Pons (tissue), 1 donor: ENCODE measurements at places on chromosomes 3 and 15.

GRCh38 chr3:16307832-16308531, 43.0 kb downstream of the OXNAD1 start:
- no peak for DNase-seq

- no peak for DNase-seq
Measured at GRCh38 chr3:46893763-46894162, 16.2 kb downstream of the PTH1R start.

GRCh38 chr3:98021830-98022560, 13.1 kb downstream of the GABRR3 start:
- DNase-seq, result no peak

- DNase-seq, result no peak
Measured at GRCh38 chr15:51181905-51182304, 87.2 kb upstream of the TNFAIP8L3 start.

GRCh38 chr3:147675761-147676160, 266.6 kb downstream of the ZIC1 start:
- DNase-seq, result no peak

- no peak for DNase-seq
Measured at GRCh38 chr3:154193000-154193615, 71.9 kb downstream of the ARHGEF26 start.

DNA sequence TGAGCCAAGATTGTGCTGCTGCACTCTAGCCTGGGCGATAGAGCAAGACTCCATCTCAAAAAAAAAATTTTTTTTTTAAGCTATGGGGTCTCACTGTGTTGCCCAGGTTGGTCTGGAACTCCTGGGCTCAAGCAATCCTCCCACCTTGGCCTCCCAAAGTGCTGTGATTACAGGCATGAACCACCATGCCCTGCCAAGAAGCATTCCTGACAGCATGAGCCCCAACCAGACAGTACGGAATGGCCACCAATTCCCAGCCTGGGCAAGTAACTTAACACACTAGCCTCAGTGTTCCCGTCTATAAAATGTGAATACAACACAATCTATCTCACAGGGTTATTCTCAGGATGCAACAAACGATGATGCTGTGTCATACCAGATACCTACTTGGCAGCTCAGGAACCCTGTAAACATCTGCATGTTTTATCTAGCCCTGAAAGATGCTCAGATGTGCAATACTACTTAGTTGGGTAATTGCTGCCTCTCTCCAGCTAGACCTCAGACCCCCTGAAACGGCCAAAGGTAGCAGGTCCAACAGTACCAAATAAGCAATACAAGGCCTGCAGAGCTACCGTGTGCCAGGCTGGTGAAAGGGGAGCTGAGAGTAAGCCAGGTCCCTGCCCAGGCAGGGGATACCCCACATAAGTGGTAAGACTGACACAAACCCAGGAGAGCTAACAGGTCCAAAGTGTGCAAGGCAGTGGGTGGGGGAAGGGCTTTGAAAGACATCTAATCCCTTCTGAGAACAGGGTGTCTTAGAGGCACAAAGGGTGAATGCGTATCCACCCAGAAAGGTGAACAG, 1.9 kb downstream of the TKT start:
- DNase-seq, result no peak

GRCh38 chr15:88834211-88834812, 31.1 kb downstream of the ACAN start:
- peak; percentile 42 for DNase-seq

GRCh38 chr3:131699001-131699400, 196.2 kb upstream of the MRPL3 start:
- no peak for DNase-seq

DNA sequence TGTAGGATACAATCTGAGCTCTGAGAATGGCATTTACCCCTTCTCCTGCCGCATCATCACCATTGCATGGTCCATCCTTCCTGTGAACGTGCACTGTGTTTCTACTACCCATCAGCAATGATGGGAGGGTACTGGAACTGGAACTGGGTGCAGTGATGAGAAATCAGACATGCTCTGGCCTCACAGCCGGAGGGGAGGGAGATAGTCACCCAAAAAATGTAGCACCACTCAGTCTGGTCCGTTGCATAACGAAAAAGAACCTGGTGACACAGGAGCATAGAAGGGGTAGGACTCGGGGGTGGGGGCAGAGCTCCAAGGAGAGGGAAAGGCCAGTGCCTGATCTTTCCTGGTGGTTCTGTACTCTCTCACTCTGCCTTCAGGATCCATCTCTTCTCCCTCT, 205.0 kb downstream of the RPLP1 start:
- no peak for DNase-seq

- no peak for DNase-seq
Measured at GRCh38 chr15:81157195-81157938, 23.3 kb downstream of the CFAP161 start.

GRCh38 chr15:88630798-88631463, 7.9 kb upstream of the ISG20 start:
- DNase-seq, result no peak

DNA sequence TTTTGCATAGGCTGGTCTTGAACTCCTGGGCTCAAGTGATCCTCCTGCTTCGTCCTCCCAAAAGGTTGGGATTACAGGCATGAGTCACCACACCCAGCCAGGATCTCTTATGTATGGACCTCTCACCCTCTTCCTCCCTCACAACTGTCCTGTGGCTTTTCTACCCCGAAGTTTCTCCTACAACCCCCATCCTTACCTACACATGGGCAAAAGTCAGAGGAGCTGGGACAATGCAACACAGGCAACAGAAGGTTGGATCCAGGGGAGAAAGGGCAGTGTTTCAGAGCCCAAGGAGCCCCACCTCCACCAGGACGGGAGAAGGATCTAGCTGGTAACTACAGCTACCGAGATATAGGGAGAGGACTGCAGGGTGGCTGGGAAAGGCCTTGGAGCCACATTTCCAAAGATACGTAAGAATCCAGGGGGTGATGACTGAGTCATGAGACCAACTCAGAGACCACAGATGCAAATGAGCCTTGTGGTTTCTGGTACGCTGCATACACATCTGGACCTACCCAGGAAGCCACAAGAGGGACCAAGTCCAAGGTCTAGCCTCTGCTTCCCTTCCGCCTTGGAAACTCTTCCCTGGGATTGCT, 13.6 kb downstream of the IGDCC4 start:
- no peak for DNase-seq

- no peak for DNase-seq
Measured at GRCh38 chr3:127711896-127712295, 39.1 kb downstream of the ABTB1 start.

- no peak for DNase-seq
Measured at GRCh38 chr3:2851835-2852234, 258.3 kb downstream of the IL5RA start.

DNA sequence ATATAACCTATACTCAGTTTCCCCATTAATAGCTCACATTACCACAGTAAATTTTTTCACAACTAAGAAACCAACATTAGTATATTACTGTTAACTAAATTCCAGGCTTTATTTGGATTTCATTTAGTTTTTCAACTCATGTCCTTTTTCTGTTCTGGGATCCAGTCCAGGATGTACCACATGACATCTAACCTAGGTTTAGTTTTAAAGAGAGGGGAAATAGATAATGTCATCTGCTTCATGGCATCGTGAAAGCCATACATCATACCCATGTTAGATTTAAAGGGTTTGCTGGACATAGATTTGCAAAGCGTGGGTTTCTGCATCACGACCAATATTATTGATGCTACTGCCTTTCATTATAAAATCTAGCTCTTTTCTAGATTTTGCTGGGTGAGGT, 33.2 kb upstream of the RPP14 start:
- no peak for DNase-seq

DNA sequence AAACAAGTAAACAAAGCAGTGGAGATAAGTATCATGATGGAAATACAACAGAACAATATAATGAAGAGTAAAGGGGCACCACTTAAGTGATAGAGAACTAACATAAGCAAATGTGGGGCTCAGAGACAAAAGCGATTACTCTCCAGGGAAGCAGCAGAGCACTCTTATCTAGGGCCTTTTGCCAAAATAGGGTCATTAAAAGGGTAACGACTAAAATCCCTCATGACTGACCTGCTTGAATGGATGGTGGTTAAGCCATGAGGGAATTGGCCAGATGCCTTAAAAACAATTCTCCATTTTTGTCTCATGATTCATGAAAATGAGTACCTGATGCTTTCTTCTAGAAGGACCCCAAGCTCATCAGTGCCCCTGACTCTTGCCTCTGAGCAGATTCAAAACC, 3.2 kb upstream of the SLC7A14 start:
- no peak for DNase-seq

- DNase-seq, result no peak
Measured at GRCh38 chr3:130504701-130505100, 12.3 kb upstream of the COL6A6 start.

DNA sequence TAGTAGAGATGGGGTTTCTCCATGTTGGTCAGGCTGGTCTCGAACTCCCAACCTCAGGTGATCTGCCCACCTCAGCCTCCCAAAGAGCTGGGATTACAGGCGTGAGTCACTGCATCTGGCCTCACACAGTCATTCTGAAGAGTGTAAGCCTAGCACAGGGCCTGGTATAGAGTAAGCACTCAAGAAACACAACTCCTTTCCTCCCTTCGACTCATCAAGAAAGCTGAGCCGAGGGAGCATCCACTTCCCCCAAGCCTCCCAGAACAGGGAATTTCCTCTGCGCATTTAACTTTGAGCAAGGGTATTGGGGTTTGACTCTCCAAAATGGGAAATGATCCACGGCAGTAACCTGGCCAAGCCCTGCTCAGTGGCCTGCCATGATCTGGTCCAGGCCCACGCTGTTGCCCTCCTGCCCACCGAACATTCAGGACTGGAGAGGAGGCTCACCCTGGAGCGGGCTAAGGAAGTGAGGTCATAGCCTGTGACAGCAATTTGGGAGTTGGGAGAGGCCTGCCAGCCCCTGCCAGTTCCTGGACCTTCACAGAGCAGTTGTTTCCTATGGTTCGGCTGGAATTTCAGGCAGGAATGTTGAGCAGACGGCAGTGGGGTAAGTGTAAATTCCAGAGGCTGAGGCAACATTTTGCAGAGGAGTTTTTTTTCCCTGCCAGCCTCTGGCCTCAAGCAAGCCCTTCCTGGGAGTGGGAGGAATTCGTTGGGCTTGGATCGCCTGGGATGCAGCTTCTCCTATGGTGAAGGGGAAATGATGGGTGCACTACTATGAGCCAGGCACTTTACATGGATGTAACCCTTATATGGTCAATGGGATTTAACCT, 21.2 kb upstream of the SMAD3 start:
- no peak for DNase-seq

GRCh38 chr3:15452961-15453360, 25.6 kb downstream of the EAF1 start:
- no peak for DNase-seq

GRCh38 chr3:16508591-16508995, 4.9 kb downstream of the RFTN1 start:
- DNase-seq, result no peak

DNA sequence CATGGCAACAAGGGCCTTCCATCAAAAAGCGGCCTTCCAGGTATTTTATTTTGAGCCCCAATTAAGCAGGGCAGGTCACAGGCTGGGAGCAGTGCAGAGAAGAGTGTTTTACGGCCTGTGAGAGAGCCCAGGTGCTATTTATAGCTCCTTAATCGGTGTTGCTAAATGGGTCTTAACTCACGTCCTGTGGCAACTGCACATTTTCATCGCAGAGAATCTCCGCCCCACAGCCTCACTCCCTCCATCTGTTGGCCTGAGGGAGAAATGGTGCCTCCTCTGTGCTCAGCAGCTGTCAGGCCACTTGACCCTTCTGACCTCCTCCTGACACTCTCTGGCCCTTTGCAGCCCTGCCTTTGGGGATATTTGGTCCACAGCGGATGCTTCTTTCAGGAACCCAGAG, 58.6 kb downstream of the SPSB4 start:
- no peak for DNase-seq

- DNase-seq, result no peak
Measured at GRCh38 chr3:10798600-10799367, 17.2 kb upstream of the SLC6A11 start.

- DNase-seq, result peak; percentile 91
Measured at GRCh38 chr3:9087831-9088413, 124.7 kb upstream of the RAD18 start.

- DNase-seq, result peak; percentile 35
Measured at GRCh38 chr3:42176242-42177034, 85.3 kb downstream of the TRAK1 start.

GRCh38 chr3:121696186-121696585, 35.5 kb upstream of the HCLS1 start:
- no peak for DNase-seq

DNA sequence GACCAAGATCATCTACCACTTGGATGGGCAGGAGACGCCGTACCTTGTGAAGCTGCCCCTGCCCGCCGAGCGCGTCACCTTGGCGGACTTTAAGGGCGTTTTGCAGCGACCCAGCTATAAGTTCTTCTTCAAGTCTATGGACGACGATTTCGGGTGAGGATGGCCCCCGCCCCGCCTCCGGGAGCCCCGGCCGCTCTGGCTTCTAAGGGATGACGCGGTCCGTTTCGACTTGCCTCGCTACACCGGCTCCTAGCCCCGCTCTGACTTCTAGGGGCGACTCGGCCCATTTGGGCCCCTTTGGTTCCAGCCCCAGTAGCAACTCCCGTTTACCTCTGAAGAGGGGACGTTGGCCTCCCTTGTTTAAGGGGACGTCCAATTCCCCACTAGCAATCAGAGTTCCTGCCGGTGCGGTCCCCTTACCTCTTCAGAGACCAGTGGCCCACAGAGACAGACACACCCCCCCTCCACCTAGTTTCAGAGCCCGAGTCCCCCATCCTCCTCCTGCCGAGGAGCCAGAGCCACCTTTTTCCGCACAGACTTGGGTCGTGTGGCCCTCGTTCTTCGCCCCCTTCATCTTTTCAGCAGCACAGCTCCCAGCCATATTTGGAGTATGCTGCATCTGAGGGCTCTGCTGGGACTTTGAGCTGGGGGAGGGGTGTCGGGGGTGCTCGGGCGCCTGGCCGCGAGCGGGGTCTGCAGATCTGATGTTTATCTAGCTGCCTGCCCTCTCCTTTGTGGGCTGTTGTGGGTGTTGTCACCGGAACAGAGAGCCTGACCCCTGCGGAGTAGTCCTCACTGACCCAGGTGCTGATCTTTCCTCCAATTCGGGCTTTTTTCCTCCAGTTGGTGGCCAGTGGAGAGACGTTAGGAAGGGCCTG, 706 bp downstream of the DVL3 start:
- no peak for DNase-seq

DNA sequence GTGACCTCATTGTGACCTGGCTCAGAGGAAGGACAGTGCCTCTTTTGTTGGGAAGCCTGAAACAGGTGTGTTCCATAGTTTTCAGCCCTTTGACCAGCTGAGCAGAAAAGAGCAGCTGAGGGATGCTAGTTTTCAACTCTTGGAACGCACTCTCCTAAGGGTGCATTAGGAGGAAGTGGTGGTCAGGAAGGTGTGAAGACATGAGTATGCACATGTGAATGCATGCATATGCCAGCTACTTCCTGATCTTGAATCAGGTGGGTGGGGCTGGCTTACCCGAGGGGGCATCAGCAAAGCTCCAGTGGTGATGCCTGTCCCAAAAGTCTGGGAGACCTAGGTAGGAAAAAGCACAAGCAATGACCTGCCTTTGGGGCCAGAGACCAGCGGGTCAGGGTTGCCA, 23.3 kb upstream of the CEMIP start:
- no peak for DNase-seq

- DNase-seq, result no peak
Measured at GRCh38 chr3:8319935-8320634, 181.5 kb upstream of the LMCD1 start.

GRCh38 chr3:136283627-136284026, 33.5 kb downstream of the PCCB start:
- no peak for DNase-seq
